ENCODE measurements at places on chromosomes 6 and 20.

- H3K27me3 ChIP-seq = no peaks in the 10 kb centered on the region
- DNase-seq = no peak
- H3K27ac ChIP-seq = no peak overlapping the region
- H3K4me1 ChIP-seq = peaks cover 6% of the 10 kb centered on the region
- H3K4me3 ChIP-seq = no peak overlapping the region
Measured at GRCh38 chr6:144087789-144088426, 7.5 kb downstream of the SF3B5 start.

DNA sequence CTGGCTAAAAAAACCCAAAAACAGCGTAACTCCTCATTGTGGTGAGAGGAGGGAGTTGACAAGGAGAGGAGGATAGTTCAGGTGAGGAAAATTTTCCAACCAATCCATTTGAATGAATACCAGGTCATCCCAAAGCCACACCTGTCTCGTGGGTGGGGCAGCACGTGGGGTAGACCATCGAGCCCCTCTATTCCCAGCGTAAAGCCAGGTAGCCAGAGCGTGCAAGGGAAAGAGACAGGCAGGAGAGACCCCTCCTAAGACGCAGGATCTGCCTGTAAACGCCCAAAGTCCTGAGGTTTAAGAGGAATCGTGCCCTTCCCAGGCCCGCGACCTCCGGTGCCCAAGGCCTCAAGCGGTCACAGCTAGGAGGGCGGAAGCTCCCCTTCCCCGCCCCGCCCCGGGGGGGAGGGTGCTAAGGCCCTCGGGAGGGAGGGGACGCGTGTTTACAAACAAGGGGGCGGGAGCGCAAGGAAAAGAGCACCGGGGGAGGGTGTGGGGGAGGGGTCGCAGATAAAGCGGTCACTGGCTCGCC lies 712 bp downstream of the RXRB start:
- H3K4me3 ChIP-seq = peak overlapping the region; percentile 100
- H3K27me3 ChIP-seq = no peaks in the 10 kb centered on the region
- DNase-seq = peak; percentile 79

- H3K36me3 ChIP-seq = peaks cover 43% of the 10 kb centered on the region
- H3K4me1 ChIP-seq = peaks cover 26% of the 10 kb centered on the region
- H3K27ac ChIP-seq = no peak overlapping the region
- H3K4me3 ChIP-seq = no peak overlapping the region
- H3K27me3 ChIP-seq = no peaks in the 10 kb centered on the region
- DNase-seq = no peak
Measured at GRCh38 chr20:41476013-41476441, 109.4 kb upstream of the EMILIN3 start.

- no peak overlapping the region for H3K27ac ChIP-seq
- H3K36me3 ChIP-seq = no peaks in the 10 kb centered on the region
- H3K4me1 ChIP-seq = no peaks in the 10 kb centered on the region
- no peak for DNase-seq
Measured at GRCh38 chr6:167408235-167408869, 83.5 kb downstream of the TTLL2 start.

DNA sequence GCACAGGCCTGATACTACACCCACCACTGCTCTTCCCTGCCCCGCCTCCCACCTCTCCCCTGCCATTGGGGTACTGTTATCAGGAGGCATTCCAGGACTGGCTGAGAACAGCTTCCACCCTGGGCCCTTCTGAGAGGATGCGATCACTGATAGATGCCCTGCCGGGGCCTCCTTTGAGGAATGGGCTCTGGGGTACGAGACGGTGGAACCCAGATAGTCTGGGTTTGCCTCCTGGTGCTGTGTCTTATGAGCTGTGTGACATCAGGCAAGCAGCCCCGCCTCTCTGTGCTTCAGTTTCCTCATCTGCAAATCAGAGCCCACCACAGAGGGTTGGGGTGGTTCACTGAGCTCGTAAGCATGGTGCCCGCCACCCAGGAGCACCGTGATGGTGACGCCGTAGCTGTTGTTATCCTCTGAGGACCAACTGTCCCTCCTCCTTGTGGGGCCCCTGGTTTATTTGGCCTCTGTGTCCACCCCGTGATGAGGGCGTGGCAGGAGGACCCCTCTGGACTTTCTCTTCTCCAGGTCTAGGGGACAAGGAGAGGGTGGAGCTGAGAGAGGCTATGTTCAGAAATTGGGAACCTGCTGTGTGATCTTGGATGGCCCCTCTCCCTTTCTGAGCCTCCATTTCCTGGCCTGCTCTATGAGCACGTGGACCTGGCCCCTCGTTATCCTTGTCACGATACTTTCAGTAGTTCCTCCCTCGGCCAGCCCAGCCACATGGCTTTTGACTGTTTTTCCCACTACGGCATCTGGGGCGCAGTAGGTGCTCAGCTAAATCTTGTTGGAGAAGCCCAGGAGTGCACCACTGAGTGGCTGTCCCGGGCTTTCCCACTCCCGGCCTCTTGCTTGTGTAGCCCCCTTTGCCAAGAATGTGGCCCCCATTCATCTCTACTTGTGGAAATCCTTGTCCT lies 18.3 kb downstream of the SRC start:
- no peaks in the 10 kb centered on the region for H3K27me3 ChIP-seq
- no peaks in the 10 kb centered on the region for H3K4me1 ChIP-seq
- no peak for DNase-seq

- H3K27ac ChIP-seq = no peak overlapping the region
- H3K4me1 ChIP-seq = peaks cover 3% of the 10 kb centered on the region
- H3K36me3 ChIP-seq = peaks cover 2% of the 10 kb centered on the region
Measured at GRCh38 chr6:27478141-27478705, 5.3 kb upstream of the ZNF184 start.

DNA sequence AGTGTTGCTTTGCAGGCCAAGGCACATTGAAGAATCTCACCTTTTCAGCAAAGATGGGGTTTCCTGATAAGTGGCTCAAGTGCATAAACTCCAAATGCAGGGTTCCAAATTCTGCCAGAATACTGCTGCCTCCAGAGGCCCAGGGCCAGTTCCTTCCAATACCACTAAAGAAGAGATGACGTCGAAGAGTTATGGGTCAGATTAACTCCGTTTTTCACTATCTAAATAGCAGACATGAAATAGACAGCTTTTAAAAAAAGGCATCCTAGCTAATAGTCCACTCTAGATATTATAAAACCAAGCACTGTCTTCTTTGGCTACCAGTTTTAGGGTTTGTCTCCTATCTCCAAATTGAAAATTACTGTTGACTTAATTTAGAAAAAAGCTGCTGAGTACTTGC lies 126.3 kb upstream of the FAM184A start:
- H3K4me3 ChIP-seq = no peak overlapping the region
- peaks cover 7% of the 10 kb centered on the region for H3K36me3 ChIP-seq
- H3K27me3 ChIP-seq = no peaks in the 10 kb centered on the region
- DNase-seq = no peak

GRCh38 chr6:31299947-31300346 lies 28.1 kb upstream of the HLA-C start:
- no peaks in the 10 kb centered on the region for H3K4me1 ChIP-seq
- no peak overlapping the region for H3K4me3 ChIP-seq
- no peak for DNase-seq
- H3K36me3 ChIP-seq = no peaks in the 10 kb centered on the region
- no peak overlapping the region for H3K27ac ChIP-seq

- no peaks in the 10 kb centered on the region for H3K27me3 ChIP-seq
- peaks cover 79% of the 10 kb centered on the region for H3K36me3 ChIP-seq
- no peak overlapping the region for H3K4me3 ChIP-seq
Measured at GRCh38 chr6:118903138-118903537, 9.2 kb downstream of the ASF1A start.

GRCh38 chr6:100892693-100893092 lies 11.6 kb upstream of the ASCC3 start:
- no peaks in the 10 kb centered on the region for H3K4me1 ChIP-seq
- DNase-seq = no peak
- no peak overlapping the region for H3K27ac ChIP-seq

GRCh38 chr6:54002116-54002515 lies 109.1 kb upstream of the MLIP start:
- no peak overlapping the region for H3K4me3 ChIP-seq
- no peak overlapping the region for H3K27ac ChIP-seq
- DNase-seq = no peak

DNA sequence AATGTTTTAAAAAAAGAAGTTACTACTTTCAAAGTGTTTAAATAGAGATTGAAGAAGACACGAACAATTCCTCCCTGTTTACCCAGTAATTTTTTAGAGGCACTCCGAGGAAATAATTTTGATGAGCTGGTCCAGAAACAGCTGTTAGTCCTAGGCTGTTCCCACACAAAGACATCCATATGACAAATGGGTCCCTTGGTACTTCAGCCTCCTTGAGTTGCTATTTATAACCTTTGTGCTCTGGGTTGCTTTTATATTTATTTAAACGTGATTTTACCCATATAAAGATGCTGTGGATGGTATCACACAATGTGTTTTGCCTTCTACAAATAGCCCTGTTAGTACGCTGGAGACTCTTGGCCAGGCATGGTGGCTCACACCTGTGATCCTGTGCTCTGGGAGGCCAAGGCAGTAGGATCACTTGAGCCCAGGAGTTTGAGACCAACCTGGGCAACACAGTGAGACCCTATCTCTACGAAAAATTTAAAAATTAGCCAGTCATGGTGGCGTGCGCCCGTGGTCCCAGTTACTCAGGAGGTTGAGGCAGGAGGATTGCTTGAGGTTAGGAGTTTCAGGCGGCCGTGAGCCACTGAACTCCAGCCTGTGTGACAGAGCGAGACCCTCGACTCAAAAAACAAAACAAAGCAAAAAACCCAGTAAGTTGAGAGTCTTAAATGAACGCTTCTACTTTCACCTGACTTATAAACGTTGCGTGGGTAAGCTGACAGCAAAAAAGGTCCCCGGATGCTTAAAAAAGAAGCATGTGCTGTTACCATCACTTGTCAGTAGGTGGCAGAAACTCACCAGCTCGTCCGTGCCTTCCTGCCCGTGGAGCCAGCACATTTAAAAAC lies 56.9 kb upstream of the ARMH2 start:
- H3K4me3 ChIP-seq = no peak overlapping the region
- peaks cover 59% of the 10 kb centered on the region for H3K4me1 ChIP-seq
- no peaks in the 10 kb centered on the region for H3K27me3 ChIP-seq
- peak overlapping the region; percentile 88 for H3K27ac ChIP-seq
- peaks cover 87% of the 10 kb centered on the region for H3K36me3 ChIP-seq

DNA sequence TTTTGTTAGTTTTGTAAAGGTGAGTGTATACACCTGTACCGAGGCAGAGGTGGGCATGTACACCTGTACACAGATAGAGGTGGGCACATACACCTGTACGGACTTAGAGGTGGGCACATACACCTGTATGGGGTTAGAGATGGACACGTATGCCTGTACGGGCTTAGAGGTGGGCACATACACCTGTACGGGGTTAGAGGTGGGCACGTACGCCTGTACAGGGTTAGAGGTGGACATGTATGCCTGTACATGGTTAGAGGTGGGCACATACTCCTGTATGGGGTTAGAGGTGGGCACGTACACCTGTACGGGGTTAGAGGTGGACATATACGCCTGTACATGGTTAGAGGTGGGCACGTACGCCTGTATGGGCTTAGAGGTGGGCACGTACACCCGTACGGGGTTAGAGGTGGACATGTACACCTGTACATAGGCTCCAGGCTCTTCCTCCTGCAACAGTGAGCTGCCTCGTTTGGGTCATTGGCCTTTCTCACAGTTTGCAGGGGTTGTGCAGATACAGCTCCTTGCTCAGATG lies 63.7 kb downstream of the PHACTR3 start:
- no peaks in the 10 kb centered on the region for H3K4me1 ChIP-seq
- no peaks in the 10 kb centered on the region for H3K27me3 ChIP-seq
- H3K36me3 ChIP-seq = no peaks in the 10 kb centered on the region
- H3K27ac ChIP-seq = no peak overlapping the region
- H3K4me3 ChIP-seq = no peak overlapping the region
- no peak for DNase-seq

DNA sequence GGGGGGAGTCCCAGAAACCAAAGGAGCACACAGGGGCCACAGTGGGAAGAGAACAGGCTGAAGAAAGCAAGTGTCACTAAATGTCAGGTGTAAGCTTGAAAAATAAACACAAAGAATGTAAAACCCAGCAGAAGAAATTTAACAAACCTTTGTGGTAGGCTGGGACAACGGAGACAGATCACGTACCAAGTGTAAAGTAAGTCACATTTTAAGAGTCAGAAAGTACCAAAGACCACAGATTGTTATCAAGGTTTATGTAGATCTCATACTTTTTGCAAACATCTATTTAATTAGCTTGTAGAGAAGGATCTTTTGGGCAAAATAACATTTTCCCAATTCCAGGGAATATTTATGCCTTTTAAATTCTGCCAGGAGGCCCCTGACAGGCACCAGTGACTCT lies 1.6 kb downstream of the CLIC5 start:
- peaks cover 7% of the 10 kb centered on the region for H3K36me3 ChIP-seq
- peak overlapping the region; percentile 73 for H3K4me3 ChIP-seq
- peaks cover 27% of the 10 kb centered on the region for H3K27me3 ChIP-seq

DNA sequence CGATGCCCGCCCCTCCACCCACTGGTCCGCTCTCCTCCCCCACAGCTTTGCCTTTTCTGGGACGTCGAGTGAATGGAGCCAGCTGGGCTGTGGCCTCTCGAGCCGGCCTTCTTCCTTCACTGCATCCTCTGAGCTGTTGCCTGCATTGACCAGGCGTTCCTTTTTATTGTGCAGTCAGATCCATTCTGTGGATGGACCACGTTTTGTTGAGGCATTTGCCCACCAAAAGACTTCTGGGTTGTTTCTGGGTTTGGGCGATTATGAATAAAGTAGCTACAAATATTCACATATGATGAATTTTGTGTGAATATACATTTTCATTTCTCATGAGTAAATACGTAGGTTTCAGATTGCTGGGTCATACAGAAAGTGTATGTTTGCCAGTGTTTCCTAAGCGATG lies 9.9 kb downstream of the NTSR1 start:
- no peak for DNase-seq
- H3K4me1 ChIP-seq = peaks cover 29% of the 10 kb centered on the region
- peaks cover 21% of the 10 kb centered on the region for H3K36me3 ChIP-seq
- H3K27me3 ChIP-seq = peaks cover 37% of the 10 kb centered on the region

- no peaks in the 10 kb centered on the region for H3K27me3 ChIP-seq
- H3K36me3 ChIP-seq = no peaks in the 10 kb centered on the region
- H3K4me3 ChIP-seq = peak overlapping the region; percentile 81
- no peak for DNase-seq
- H3K4me1 ChIP-seq = peaks cover 22% of the 10 kb centered on the region
Measured at GRCh38 chr6:2221726-2222274, 23.6 kb downstream of the GMDS start.

GRCh38 chr6:140077827-140078560 lies 703.5 kb upstream of the CITED2 start:
- no peak overlapping the region for H3K27ac ChIP-seq
- no peaks in the 10 kb centered on the region for H3K36me3 ChIP-seq
- no peaks in the 10 kb centered on the region for H3K27me3 ChIP-seq
- H3K4me1 ChIP-seq = no peaks in the 10 kb centered on the region
- no peak overlapping the region for H3K4me3 ChIP-seq

DNA sequence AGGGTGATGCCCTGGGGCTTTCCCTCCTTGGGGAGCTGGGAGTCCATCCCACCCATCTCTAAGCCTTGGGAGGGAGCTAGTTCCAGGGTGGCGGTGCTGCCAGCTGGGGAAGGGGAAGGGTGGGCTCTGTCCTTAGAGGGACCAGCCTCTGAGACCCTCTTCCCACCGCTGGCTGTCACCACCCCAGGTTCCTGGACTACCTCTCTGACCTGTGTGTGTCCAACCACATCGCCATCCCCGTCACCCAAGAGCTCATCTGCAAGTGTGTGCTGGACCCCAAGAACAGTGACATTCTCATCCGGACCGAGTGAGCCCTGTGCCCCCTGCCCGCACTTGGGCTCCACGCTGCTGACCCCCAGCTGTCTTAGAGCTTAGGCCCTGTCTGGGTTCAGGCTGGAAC lies 43.2 kb downstream of the UQCC2 start:
- no peaks in the 10 kb centered on the region for H3K27me3 ChIP-seq
- no peak overlapping the region for H3K4me3 ChIP-seq
- no peak for DNase-seq
- H3K36me3 ChIP-seq = peaks cover 44% of the 10 kb centered on the region
- H3K4me1 ChIP-seq = peaks cover 19% of the 10 kb centered on the region

Data from activated CD4-positive, alpha-beta T cell treated with anti-CD3 and anti-CD28 coated beads, Interleukin-2, amount 10 ng/mL, durations not matched to agents 7 days and 5 days (primary cell).